ENCODE measurements at places on chromosomes 11 and 22.

DNA sequence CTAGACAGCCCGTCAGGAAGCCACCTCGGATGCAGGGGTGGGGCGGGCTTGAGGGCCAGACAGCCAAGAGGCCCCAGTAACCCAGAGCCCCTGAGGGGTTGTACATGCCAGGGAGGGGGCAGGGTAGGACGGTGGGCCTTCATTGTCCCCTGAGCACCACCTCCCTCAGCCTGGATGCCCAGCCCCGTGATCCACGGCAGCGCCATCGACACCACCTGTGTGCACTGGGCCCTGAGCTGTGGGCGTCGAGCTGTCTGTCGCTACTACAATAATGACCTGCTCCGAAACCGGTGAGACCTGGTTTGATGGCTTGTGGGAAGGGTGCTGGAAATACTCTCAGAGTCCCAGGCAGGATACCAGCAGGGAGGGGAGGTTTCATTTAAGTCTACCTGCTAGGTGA lies 37.4 kb upstream of the TPBGL start:
- DNase-seq: no peak

DNA sequence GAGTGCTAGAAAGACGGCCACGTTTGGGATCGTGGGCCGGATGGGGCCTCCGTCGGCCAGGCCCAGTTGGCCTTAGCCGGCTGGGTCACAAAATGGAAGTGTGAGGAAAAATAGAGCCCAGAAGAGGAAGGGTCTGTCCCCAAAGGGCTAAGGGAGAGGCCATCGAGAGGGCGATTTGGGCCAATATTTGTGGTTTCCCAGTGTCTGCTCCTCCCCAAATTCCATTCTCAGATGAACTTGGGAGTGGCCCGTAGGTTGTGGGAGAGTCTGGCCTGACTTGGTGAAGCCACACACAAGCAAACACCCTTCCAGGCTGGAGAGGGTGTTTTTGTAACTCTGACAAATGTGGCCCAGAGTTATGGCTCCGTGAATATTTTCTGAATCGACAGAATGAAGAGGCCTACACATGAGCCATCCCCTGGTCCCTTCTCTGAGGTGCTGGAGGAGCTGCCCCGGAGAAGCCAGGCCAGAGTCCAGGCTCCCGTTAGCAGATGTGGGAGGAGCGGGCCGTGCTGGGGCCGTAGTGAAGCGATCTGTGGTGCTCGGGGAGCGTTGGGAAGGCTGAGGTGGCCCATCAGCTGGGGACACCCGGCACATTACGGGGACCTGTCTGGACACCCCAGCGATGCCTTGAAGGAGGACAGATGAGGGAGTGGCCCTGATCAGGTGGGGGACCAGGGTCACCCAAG lies 73.5 kb upstream of the PPARA start:
- no peak for DNase-seq

DNA sequence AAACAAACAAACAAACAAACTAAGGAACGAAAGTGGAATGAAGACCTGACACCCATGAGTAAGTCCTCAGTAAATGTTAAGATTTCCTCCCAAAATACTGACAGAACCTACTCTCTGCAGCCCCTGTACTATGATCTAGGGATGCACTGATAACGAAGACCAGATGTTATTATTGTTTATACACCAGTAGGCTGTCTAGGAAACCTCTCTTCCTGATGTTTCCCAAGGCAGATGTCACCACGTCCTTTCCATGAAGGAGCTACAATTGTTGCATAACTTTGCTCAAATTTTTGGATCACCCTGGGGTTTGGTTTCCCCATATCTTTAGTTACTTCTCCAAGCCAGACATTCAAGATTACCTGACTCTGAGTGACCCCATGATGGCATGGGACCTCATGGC lies 340.7 kb downstream of the MIAT start:
- no peak for DNase-seq

DNA sequence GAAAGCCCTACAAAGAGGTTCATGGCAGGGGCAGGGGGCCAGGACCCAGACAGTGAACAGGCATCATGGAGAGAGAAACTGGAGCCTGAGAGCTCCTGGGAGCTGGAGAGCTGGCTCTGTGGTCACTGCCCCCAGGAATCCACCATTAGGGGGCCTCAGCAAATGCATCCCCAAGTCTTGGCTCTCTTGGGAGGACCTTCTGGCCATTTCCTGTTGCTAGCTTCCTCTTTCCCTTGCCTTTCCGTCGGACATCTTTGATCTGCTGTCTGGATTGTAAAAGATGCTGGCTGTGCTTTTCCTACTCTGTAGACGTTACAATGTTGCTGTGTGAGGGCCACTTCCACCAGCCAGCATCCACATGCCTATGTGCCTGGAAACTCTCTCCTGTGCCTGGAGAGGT lies 7.1 kb upstream of the CRYBB2 start:
- DNase-seq: no peak

DNA sequence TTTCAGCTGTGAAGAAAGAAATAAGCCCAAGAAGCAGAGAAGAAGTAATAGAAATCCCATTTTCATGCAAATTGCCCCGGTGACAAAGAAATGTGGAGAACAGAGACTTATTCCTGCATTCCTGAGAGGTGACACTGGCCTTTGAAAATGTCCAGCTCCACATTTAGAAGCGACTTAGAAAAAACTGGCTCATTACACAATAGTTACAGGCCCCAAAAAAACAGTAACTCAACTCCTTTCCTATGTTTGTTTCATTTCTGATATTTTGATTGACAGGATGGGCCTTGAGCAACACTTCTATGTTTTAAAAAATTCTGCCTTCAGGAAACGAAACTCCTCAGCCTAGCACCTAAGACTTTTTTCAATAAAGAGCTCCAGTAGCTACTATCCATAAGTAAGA lies 726.9 kb upstream of the TENM4 start:
- DNase-seq: no peak

DNA sequence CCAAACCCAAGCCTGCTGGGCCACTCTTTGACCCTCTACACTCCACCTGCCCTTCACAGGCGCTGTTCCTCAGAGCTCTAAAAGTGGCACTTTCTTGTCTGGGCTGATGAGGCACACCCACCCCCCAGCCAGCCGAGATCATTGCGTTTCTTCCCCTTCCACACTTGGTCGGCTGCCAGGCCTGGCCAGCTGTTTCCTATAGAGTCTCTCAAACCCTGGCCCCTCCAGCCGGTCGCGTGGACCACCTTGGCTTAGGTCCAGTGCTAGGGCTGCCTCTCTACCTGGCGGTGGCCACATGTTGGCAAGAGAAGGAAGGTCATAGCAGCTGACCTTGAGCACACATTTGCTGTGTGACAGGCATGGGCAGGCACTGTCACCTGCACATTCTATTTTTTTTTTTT lies 60.6 kb downstream of the PPP6R2 start:
- no peak for DNase-seq

DNA sequence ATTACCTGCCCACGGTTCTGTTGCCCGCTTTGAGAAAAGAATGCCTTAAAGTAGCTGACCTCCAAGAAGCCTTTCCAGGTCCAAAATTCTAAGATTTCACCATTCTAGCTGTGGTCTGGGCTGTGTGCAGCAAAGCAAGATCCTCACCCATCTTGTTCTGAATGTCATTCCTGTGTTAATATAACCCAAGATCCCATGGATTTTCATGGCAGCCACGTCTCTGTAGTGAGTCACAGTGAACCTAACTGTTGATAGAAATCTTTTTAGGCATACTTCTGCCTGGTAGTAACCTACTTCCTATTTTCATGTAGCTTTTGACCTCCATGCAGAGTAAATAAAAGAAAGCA lies 210.0 kb downstream of the NAV2 start:
- no peak for DNase-seq

GRCh38 chr11:23540101-23540561 lies 679.9 kb upstream of the CCDC179 start:
- DNase-seq: peak; percentile 4

- no peak for DNase-seq
These were observed 9.6 kb upstream of the RELA start for GRCh38 chr11:65672180-65672860.

GRCh38 chr11:105224482-105225253 lies 85.1 kb upstream of the CARD18 start:
- no peak for DNase-seq

GRCh38 chr11:111302298-111302697 lies 4.0 kb downstream of the POU2AF3 start:
- no peak for DNase-seq

GRCh38 chr11:15035283-15035682 lies 38.1 kb upstream of the CALCB start:
- no peak for DNase-seq

DNA sequence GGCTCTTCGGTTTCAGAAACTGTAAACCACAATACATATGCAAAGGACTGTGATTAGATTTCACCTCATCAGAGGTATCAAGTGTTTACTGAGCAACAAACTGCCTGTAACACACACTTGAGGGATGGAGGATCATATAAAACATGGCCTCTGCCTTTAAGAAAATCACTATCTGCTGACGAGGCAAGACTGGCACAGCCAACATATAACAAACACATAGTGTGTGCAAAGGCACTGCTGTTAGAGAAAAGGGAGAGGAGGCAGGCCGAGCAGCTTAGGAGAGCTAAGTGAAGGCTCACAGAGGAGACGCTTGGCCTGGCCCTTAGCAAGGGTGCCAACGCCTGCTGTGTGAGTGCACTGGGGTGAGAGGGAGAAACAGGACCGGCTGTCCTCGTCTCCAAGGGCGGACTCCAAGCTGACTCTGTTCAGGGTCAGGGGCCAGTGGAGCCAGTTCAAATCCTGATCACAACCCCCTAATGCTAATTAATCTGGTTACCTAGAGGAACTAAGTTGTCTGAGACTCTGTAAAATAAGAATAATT lies 48.2 kb downstream of the LRFN4 start:
- no peak for DNase-seq

DNA sequence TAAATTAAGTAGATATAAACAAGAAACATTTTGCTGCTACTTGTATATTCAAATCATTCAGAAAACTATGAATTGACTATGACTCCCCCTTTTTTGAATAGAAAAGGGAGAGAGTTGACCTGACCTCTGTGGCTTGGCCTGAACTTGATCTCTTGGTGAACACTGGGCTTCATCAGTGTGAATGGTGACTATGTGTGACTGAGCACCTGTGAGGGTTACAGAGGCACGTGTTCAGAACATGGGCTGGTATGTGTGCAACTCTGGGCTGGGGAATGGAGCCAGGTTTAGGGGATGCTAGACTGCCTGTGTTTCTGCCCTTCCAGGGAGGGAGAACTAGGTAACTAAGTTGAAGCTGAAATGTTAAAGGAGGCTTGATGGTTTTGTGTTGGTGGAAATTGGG lies 29.2 kb downstream of the HSD17B12 start:
- DNase-seq: no peak

- no peak for DNase-seq
These were observed 644 bp downstream of the YPEL4 start for GRCh38 chr11:57648801-57649735.

DNA sequence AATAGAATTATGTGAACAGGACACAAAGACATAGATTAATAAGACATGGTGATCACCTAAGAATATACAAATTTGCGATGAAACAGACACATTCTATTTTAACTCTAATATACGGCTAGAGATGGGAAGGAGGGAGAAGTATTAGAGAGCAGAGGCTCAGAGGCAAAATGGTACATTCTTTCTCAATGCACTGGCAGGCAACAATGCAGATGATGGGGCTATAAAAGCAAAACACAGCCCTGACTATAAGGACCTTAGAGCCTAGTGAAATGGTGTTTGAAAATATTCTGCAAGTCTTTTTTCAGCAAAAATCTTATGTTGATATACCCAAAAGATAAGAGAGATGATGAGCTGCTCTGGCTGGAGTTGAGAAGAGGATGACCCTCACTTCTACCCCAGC lies 13.1 kb downstream of the TCF20 start:
- DNase-seq: no peak

DNA sequence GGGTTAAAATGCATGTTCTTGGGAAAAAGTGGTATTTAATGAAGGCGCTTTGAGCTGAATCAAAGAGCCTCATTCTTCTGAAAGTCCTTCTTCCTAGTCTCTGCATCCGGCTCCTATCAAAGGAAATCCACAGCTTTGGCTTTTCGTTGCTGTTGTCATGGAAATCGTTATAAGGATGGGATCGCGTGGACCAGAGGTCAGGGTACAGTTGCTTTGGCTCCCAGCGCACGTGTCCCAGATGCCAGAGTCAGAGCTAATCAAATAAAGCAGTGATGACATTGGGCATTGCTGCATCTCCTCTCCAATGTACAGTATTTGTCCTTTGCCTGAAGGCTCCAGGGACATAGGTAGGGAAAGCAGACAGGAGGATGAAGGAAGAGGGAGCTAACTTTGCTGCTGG lies 181.9 kb downstream of the MYO18B start:
- DNase-seq: no peak

- DNase-seq: no peak
These were observed 32.6 kb downstream of the SHANK3 start for GRCh38 chr22:50705219-50705691.

DNA sequence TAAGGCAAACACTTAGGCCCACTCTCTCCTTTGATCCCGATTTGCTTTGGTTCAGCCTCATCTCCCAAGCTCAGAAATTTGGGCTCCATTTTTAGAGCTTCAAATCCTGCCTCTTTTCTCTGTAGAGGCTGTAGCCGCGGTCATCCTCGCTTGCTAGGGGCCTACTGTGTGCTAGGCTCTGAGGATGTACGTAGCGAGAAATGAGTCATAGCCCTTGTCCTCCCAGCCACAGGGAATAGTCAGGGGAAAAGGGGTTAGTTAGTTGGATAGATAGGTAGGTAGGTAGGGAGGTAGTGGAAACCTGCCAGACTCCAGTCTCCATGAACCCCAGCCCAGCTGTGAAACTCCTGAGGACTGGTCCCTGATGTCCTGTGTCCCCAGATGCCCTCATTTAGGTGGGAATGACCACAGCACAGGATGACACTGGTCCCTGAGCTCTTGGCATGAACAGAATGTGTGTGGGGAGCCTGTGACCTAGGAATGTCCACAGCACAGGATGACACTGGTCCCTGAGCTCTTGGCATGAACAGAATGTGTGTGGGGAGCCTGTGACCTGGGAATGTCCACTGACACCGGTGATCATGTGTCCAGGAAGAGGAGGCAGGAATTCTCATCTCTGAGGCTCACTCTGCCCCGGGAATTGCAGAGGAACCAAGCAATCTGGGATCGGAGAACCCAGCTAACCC lies 21.4 kb upstream of the HMOX1 start:
- DNase-seq: no peak

DNA sequence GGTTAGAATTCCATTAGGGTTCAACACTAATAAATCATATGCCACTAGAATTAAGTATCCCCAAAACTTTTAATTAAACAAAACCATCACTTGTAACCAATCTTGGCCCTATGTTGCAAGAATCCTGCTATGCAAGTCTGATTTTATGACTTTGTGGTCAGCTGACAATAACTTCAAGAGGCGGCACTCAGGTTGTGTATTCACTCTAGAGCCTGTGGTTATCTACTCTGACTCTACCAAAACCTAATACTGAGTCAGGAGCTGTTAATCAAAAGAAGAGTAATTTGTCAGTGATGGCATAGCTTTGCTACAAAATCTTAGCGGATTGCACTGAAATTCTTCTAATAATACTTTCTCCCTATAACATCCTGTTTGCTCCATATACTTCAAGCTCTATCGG lies 253.7 kb downstream of the AASDHPPT start:
- no peak for DNase-seq

GRCh38 chr11:45440111-45440510 lies 154.0 kb upstream of the SYT13 start:
- no peak for DNase-seq

GRCh38 chr22:24379536-24379935 lies 47.9 kb upstream of the ADORA2A start:
- no peak for DNase-seq
